Left ventricle myocardium inferior (tissue), 1 donor: ENCODE measurements at places on chromosomes 13 and 19.
A peak's percentile ranks its signal among the peaks of the same experiment; 100 is the strongest.

- no peak for DNase-seq
Measured at GRCh38 chr19:38898788-38899446, 501 bp downstream of the SIRT2 start.

- DNase-seq, result peak; percentile 40
Measured at GRCh38 chr19:5054551-5055456, 85.9 kb downstream of the KDM4B start.

- DNase-seq, result no peak
Measured at GRCh38 chr19:29367791-29368222, 154.9 kb upstream of the UQCRFS1 start.

- no peak for DNase-seq
Measured at GRCh38 chr19:3694361-3695123, 5.7 kb downstream of the PIP5K1C start.

GRCh38 chr19:48498595-48499311 is 12.9 kb downstream of the LMTK3 start:
- DNase-seq, result no peak

DNA sequence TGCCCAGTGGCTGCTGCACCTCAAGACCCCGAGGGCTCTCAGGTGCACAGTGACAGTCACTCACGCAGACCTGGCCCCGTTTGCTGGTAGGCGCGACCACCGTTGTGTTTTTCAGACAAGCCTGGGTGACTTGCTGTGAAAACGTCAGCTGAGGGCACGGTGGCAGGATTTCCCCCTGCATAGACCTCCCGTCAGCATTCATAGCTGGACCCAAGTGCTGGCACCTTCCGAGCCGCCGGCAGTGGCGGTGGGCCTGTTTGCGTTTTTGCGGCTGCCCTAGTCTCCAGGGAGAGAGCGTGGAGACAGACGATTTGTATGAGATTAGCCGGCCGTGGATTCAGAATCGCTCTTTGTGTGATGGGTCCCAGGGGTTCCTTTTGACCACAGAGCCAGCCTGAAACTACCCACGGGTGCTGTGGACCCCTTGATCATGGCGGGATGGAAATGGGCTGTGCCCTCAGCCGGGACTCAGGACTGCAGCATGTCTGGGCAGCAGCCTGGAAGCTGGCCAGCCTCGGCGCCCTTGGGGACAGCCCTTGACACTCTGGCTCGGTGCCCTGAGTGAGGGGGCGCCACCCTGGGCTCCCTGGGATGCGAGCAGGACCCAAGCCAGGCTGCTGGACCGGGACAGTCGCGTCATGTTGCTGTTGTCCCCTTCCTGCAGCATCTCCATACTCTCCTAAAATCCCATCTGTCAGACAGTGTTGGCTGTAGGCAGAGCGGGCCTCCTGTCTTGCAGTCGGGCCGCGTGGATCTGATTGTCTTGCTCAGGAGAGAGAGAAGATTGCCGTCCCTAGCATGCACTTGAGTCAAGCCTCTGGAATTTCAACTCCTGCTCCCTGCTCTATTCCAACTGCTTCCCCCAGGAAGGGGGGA is 8.6 kb downstream of the KDM4B start:
- peak; percentile 56 for DNase-seq

DNA sequence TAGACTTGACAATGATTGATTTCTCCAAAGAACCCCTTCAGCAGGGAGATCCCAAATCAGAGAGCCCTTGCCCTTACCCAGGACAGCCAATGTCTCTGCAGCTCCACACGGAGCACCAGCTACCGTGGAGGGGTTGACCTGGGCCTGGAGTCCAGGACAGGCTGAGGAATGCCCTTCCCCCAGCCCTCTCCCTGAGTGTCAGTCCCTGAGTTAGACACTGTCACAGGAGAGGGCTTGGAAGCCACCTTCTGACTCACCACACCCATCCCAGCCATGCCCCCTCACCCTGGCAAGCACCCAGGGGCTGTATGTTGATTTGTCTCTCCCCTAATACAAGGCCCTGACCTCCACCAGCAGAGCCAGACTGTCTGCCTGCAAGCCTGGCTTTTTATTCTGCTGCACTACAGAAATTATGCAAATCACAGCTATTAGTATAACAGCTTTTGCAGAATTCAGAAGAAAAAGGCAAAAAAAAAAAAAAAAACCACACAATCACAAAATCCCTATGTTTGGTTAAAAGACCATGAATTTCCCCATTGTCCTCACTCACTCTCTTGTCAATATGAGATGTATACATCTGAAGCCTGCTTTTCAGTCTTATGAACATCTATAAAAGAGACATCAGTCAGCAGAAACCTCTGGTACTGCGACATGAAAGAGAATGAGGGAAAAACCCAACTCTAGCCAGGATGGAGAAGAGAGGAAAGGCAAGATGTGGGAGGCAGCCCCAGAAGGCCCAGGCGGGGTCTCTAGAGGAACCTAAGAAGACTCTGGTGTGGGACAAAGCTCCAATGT is 240.7 kb downstream of the UQCRFS1 start:
- no peak for DNase-seq

DNA sequence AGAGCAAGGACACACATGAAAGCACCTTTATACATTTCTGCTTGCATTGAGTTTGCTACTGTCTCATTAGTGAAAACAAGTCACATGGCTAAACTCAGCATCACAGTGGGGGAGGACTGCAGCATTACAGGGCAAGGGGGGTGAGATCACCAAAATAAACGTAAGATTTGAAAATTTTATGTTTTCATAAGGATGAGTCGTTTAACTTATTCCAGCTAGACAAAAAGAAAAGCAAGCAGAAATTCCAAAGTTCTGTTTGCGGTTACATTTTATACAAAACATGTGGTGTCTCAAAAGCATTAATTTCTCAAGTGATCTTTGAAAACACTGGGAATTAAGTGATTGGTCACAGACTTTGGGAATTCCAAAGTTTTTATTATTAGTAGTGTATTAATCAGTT is 261.4 kb upstream of the RXFP2 start:
- no peak for DNase-seq

GRCh38 chr19:7500811-7501450 is 12.1 kb upstream of the PEX11G start:
- DNase-seq, result no peak

- no peak for DNase-seq
Measured at GRCh38 chr19:38842439-38843174, 7.2 kb downstream of the HNRNPL start.

DNA sequence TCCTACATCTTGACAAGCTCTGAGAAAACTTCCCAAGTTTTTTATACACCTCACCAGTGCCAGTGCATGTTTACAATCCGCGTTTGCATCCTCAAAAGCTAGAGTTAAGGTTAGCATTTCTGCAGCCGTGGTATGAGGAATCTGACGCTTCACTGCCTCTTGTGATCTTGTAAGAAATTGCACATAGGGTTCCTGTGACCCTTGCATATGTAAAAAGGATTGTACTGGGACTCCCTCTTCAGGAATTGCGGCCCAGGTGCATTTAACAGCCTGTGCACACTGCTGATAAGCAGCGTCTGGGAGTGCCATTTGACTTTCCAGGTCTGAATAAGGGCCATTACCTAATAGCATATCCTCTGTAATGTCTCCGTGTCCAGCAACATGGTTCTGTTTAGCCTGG is 15.3 kb downstream of the FPR3 start:
- DNase-seq, result no peak

DNA sequence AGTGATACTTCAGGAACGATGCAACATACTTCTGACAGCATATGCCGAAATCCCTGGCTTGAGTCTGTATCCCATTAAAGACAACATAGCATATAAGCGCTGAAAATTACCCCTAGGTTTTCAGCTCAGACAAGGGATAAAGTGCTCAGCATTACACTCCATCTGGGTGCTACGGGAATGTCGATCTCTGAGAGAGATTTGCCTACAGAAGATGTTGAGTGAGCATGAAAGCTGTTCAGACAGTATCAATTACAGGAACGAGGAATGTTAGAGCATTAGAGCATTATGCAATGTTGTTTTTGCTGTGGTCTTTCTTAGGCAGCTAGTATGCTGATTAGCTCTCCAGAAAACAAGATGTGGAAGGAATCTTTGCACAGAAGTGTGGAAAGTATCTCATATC is 484.5 kb downstream of the LIG4 start:
- no peak for DNase-seq

- no peak for DNase-seq
Measured at GRCh38 chr13:73522937-73523336, 464.1 kb downstream of the KLF5 start.

DNA sequence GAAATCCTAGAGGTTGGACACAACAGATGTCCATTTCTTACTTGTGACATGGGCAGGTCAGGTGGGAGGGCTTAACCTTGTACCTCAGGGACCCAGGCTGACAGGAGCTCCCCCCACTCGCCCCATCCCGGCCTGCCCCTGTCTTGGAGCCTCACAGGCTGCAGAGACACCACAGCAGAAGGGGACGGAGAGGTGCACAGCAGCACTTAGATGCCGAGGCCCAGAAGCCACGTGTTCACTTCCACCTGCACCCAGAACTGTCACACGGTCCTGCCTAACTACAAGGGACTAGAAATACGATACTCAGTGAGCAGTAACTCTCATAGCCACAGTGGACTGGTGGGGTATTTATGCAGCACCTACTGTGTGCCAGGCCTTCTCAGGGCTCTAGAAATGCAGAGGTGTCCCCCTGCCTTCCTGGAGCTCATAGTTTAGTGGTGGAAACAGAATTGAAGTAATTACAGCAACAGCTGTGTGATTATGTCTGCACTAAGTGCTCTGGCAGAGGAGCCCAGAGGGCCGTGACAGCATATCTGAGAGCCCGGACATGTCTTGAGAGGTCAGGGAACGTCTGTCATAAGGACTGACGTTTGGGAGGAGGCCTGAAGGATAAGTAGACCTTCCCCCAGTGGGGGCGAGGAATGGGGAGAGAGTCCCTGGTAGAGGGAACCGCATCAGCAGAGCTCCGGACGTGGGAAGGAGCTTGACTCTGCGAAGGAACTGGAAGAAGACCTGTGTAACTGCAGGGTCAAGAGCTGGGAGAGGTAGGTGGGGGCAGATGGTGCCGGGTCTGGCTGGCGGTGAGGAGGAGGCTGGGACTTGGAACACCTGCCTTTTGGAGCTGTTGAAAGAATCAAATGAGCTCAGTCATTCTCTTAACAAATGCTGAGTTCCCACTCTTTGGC is 130.0 kb downstream of the SIPA1L3 start:
- no peak for DNase-seq

GRCh38 chr19:33621811-33622504 is at the start of gene CHST8:
Gene CHST8 (plus strand): TSS chr19:33621953. CDS start chr19:33689262, 67,309 bp downstream.
- DNase-seq, result peak; percentile 40

DNA sequence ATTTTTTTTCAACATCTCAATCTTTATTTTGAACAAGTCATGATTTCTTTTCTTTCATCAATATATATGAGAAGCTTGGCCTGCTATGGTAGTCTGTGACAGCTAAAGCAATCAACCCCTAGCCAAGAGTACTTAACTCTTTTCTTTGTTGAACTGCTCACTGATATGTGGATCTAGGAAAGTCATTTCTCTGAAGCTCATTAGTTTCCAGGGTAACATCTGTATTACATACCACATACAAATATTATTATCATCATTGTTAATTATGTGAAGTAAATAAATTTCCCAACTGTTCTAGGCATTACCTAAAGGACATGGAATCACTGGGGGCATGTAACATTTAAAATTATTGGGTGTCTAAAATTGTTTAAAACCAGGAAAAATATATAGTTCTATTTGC is 267.3 kb downstream of the DCT start:
- no peak for DNase-seq

GRCh38 chr19:13795595-13796300 is 505 bp downstream of the ZSWIM4 start:
- no peak for DNase-seq
